ENCODE measurements at places on chromosomes 3 and 15.

- DNase-seq: no peak
Observed at GRCh38 chr3:159619341-159619885, 369.2 kb upstream of the IL12A start.

GRCh38 chr15:23467110-23467600 lies 20.1 kb upstream of the GOLGA6L2 start:
- no peak for DNase-seq

- no peak for DNase-seq
Observed at GRCh38 chr15:87746333-87746732, 510.2 kb downstream of the NTRK3 start.

DNA sequence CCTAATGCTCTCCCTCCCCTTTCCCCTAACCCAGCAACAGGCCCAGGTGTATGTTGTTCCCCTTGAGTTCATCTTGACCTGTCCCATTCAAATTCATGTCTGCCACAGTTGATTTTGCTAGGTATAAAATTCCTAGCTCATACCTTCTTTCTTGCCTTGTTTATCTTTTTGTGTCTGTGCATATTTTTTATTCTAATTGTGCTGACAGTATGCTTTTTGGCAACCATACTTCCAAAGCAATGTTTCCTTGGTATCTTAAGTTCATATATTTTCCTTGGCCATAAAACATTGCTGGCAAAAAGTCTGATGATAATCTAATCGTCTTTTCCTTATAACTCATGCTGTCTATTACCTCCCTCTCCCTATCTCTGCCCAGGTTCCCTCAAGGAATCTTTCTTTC lies 15.5 kb downstream of the LNP1 start:
- no peak for DNase-seq

GRCh38 chr3:98521897-98522543 lies 682 bp downstream of the CLDND1 start:
- DNase-seq: peak; percentile 42

DNA sequence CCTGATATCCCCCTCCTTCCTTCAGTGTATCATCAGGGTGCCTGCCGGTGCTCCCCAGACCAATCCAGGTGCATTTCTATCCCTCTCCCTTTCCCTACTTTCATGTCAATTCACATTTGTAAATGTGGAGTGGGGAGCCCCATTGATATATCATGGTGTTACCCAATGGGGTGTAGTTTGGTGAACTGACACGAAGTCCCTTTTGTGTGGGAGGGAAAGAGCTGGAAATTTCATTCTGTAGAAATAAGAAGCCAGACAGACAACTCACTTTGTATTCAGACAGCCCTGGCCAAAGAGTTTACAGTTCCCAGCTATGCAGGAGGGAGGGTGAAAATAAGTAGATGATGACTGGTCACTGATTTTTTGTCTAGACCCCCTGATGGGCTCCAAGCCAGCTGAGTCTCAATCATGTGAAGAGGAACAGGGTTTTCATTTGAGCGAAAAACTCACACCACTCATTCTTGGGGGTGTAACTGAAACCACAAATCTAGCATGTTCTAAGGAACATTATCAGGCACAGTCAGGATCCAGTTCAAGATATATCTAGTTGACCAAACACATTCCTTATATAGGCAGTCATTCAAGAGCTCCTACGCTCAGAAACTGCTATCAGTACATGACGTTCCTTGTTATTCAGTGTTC lies 58.9 kb downstream of the LMCD1 start:
- no peak for DNase-seq

DNA sequence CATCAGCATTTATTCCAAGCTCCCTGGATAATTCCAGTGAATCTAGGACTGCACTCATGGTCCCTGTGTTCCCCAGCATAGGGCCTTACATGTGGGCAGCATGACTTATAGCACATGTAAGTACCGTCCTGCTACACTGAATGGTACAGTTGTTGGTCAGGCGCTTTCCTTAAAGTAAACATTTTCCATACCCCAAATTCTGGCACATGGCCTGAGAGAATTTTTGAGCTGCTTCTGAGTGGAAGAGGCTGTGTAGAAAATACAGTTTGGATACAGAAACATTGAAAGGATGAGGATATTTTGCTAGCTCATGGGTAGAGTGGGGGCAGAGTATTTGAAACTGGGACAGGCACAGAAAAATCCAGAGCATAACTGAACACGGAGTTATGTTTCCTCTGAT lies 27.6 kb downstream of the CORO2B start:
- no peak for DNase-seq

DNA sequence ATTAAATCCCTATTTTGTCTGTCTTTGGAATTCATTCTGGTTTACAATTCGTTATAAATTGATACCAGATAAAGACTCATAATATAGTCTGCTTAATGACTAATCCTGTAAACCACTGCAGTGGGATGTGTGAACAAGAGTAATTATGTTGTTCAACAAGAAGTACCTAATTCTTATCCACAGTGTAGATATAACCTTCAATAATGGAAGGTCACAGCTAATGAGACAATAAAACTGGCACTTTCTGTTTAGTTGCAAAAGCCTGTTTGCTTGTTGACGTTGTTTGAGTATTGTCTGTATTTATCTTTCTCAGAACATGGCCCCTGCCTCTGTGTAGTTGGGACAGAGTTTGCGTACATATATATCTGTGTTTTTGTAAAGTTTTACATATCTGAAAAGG lies 26.7 kb downstream of the PIAS1 start:
- DNase-seq: no peak

- DNase-seq: no peak
Observed at GRCh38 chr3:134709076-134709475, 58.3 kb upstream of the KY start.

GRCh38 chr3:115713284-115713683 lies 90.0 kb downstream of the GAP43 start:
- DNase-seq: no peak

DNA sequence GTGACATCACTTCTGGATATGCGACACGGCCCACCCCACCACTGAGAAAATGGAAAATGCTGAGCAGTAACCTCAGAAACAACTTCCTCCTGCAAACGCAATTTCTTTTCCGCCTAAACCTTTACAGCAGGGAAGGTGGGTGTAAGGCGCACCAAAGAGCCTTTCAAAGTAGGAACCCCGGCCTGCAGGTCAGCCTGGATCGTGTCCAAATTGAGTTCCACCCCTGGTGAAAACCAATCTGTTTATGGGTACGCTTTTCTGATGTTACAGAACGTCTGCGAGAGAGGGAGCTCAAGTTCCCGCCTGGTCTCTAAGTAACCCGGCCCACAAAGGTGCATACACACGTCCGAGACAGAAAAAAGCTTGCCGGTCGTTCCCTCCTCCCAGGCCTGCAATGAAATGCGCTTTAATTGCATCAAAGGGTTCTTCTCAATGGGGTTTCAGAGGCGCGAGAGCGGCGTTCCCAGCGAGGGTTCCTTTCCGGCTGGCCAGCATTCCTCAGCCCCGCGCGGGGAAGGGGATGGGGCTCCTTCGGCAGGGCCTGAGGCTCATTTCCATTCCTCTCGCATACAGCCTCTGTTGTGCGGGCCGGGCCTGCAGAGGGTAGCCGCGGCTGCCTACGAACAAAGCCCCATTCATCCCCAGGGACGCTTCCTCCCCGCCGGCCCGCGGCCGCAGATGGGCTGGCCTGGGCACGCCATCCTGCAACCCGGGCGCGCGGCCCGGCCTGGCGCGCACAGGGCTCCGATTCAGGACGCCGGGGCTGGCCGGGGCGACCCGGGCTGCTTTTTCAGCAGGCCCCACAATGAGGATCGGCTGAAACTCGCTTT lies 138.1 kb downstream of the TMCO5A start:
- peak; percentile 4 for DNase-seq

DNA sequence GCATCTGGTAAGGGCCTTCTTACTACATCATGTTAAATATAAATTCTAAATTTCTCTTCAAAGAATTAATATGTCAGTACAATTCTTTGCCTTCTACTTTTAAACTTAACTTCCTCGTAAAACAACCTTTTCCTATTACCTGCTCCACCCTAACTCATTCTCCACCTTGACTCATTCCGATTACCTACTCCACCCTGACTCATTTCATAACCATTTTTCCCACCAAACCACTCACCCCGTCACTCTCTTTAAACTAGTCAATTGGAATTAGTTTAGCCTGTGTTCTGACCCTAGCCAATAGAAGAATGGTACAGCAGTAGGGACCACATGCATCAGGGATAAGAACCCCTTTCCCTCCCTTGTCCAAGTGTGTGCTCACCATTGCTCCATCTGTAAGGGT lies 65.6 kb downstream of the PLSCR2 start:
- no peak for DNase-seq

GRCh38 chr15:39629371-39629770 lies 48.5 kb downstream of the THBS1 start:
- DNase-seq: no peak

DNA sequence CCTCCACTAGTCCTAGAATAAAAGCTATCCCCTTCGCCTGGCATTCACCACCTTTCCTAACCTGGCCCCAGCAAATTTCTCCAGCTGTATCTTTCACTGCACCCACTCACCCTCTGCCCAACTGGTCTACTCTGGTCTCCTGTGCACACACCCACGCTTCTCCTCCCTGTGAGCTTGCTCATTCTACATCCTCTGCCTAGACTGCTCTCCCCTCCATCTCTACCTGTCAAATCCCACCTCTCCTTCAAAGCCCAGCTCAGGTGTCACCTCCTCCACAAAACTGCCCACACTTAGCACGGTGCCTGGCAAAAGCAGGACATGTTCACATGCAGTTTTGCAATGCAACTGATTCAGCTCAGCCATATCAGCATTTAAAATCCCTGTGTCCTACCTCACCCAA lies 45.8 kb upstream of the NTRK3 start:
- no peak for DNase-seq

- DNase-seq: no peak
Observed at GRCh38 chr3:73255609-73256029, 194.2 kb downstream of the EBLN2 start.

- DNase-seq: no peak
Observed at GRCh38 chr3:188083011-188083410, 70.9 kb upstream of the LPP start.

- no peak for DNase-seq
Observed at GRCh38 chr3:189419683-189420082, 211.5 kb upstream of the TP63 start.

DNA sequence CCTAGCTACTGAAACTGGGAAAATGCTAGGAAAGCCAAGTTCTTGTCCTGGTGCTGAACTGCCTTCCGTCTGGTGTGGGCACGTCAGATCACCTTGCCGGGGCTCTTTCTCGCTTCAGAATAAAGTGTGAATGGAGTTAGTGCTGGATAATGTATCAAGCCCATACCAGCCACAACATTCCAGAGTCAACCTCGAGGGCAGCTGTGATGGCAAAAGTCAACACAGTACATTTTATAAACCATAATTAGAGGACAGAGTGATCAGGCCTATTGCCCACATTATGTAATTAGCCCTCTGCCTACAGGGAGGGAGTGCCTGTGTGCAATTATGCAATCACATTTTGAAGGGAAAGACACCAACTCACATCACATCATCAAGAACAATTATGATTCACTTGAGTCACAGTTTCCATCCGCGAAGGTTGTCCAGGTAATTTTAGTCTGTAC lies 165.2 kb downstream of the RORA start:
- no peak for DNase-seq

DNA sequence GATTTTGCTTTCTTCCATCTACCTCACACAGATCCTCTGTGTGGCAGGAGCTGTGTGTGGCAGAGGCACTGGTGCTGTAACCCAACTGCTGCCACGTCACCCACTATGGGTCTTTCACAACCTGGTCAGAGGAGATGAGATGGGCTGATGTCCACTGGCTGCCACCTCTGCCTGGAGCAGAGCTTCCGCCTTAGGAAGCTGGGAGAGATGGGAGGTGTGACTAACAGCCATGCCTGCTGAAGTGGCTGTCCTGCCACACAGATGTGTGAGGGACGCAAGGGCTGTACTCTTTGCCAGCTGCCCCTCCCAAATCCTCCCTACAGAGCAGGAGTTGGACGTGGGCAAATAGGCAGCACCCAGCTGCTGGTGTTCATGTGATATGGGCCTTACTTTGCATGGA lies 329.5 kb downstream of the GABRB3 start:
- DNase-seq: no peak

- no peak for DNase-seq
Observed at GRCh38 chr3:192188218-192188835, 539.0 kb downstream of the FGF12 start.

GRCh38 chr3:46871222-46871621 lies 6.3 kb upstream of the PTH1R start:
- DNase-seq: no peak

- no peak for DNase-seq
Observed at GRCh38 chr3:57006179-57006657, 54.2 kb upstream of the SPATA12 start.

- DNase-seq: no peak
Observed at GRCh38 chr3:37103103-37103808, 71.1 kb downstream of the LRRFIP2 start.

GRCh38 chr15:92772626-92773244 lies 117.2 kb upstream of the FAM174B start:
- DNase-seq: no peak

DNA sequence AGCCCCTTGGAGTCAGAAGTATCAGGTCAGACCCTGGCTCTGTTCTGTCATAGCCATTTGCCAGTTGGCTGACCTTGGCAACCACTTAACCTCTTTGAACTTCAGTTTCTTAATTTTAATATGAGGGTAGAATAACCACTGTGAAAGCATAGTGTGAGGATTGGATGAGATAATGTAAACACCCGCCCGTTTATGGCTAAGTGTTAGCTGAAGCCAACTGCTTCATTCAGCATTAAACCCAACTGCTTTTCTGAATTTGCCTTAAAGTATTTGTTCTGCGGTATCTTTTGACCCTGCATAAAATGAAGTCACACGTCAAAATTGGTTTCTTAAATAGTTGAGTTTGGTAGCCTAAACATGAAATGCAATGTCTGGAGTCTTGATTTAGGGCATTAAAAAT lies 121.5 kb upstream of the ABHD17C start:
- no peak for DNase-seq

DNA sequence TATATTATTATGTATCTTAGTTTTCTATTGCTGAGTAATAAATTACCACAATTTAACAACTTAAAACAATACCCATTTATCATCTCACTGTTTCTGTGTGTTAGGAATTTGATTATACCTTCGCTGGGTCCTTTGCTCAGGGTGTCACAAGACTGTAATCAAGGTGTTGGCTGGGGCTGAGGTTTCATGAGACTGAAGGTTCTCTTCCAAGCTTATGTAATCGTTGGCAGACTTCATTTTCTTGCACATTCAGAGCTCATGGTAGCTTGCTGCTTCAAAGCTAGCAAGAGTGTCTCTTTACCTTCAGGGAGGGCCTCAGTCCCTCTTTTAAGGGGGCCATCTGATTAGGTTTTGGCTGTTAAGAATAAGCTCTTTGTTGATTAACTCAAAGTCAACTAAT lies 293.1 kb downstream of the POLQ start:
- no peak for DNase-seq

GRCh38 chr15:40949756-40950207 lies 3.5 kb upstream of the CHAC1 start:
- no peak for DNase-seq

GRCh38 chr3:30604558-30604957 lies 1.8 kb upstream of the TGFBR2 start:
- no peak for DNase-seq

GRCh38 chr3:50574444-50574831 lies 5.1 kb downstream of the HEMK1 start:
- no peak for DNase-seq

All from T1000 (cell line).